Astrocyte of the hippocampus (primary cell): ENCODE measurements at places on chromosomes 11 and 22.

DNA sequence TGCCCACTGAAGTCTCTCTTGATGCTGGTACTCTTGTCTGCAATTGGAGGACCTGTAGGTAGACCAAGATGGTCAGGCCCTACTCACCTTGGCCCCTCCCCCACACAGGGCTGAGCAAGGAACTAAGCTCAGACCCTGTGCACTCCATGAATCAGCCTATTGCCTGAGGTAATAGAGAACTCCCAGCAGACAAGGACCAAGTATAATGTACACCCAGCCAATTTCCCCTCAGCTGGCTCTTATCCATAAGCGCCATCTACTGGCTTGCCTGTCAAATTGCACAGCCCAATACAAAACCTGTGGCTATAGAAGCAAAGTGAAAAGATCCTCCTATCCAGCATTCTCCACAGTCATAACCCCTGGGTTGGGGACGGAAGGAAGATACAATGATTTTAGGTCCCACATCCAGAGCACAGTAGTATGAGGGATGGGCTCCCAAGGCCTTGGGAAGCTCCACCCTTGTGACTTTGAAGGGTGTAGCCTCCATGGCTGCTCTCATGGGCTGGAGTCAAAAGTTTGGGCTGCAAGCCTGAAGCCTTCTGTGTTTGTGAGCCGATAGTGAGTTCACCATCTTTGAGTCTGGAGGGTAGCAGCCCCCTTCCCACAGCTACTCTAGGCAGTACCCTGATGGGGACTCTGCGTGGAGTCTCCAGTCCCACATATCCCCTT, 56.0 kb downstream of the GLYATL2 start:
- DNase-seq: peak; percentile 54

GRCh38 chr22:21628386-21629254, 1.2 kb downstream of the YDJC start:
- DNase-seq: no peak

GRCh38 chr22:19951346-19951745, 9.7 kb upstream of the TXNRD2 start:
- no peak for DNase-seq

DNA sequence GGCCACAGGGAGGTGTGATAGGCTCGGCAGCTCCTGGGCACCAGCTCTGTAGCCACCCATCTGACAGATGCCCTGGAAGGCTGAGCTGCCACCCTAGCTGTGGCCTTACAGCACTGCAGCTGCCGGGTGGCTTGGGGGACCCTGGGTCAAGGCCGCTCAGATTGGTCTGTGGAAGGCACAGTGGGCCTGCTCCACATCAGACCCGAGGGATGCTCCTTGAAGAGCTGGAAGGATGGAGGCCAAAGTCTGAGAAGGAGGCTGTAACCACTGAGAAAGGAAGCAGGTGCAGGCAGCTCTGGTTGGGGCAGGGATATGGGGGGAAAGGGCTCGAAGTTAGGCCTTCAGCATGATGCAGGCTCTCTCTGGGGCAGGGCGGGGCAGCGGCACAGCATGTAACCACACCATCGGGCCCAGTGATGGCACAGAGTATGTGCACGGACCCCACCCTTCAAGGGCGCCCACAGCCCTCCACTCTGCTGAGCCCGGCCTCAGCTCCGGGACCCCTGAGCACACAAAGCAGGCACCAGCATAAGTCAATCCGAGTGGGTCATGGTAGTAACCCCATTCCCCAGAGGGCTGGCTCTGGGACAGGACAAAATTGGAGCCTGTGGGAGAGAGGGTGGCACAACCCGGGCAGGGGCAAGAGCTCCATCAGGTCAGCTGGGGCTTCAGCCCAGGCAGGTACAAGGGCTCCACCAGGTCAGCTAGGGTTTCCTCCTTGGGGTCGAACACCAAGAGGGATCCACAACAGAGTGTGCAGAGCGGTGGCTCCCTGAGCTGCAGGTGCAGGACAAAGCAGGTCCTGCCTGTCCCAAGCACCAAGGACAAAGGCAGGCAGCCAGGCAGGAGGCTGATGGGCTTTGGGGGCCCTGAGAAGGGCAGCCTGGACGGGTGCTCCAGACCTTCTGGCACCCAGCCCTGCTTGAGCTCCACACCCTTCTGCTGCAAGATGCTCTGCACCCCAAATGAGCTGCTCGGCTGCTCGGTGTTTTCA, 1511.1 kb downstream of the BRD1 start:
- no peak for DNase-seq

DNA sequence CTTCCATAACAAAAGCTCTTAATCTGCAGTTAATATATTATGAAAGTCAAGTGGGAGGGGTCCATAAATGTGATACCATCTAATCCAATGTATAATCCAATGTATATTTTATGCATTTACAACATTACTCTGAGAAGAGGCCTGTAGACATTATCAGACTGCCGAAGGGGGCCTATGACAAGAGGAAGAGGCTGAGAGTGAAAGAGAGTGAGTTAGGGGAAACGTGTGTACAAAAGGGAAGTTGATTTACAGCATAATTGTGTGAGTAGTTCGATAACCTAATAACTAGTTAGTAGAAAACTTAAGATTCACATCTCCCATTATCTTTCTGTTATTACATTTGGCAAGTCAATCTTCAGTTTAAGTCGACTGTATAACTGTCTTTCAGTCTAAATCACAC, 86.6 kb downstream of the DDX10 start:
- no peak for DNase-seq

GRCh38 chr11:102115557-102115956, 5.3 kb downstream of the YAP1 start:
- peak; percentile 76 for DNase-seq

DNA sequence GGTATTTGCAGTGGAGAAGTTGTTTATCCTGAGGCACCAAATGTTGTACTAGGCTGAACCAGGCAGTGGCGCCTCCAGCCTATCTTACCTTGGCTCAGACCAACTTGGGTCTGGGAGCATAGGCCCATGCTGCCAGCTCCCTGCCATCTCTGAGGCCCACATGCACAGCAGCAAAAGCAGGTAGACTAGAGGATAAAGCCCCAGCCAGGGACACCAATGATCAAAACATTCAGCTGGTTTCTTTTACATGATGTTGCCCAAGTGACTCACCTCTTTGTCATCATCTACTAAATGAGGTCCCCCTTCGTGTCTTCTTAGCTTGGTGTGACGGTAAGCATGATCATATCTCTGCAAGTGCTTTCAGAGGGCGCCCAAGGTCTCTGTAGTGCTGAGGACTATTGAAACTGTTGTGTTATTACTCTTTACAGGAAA, 112.1 kb upstream of the DRD2 start:
- DNase-seq: peak; percentile 7

- DNase-seq: no peak
Observed at GRCh38 chr11:67111261-67111660, 7.8 kb upstream of the KDM2A start.

- no peak for DNase-seq
Observed at GRCh38 chr11:5226732-5227310, at the start of gene HBB. TSS of gene HBB (minus strand) at chr11:5227071. CDS start at chr11:5227021, 50 bp downstream.

DNA sequence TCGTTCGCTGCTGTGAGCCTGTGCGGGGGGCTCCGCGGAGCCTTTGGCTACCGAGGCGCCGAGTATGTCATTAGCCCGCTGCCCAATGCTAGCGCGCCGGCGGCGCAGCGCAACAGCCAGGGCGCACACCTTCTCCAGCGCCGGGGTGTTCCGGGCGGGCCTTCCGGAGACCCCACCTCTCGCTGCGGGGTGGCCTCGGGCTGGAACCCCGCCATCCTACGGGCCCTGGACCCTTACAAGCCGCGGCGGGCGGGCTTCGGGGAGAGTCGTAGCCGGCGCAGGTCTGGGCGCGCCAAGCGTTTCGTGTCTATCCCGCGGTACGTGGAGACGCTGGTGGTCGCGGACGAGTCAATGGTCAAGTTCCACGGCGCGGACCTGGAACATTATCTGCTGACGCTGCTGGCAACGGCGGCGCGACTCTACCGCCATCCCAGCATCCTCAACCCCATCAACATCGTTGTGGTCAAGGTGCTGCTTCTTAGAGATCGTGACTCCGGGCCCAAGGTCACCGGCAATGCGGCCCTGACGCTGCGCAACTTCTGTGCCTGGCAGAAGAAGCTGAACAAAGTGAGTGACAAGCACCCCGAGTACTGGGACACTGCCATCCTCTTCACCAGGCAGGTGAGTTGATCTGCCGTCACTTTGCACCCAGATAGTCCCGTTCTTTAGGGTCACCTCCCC, 1.0 kb downstream of the ADAMTS15 start:
- peak; percentile 68 for DNase-seq

GRCh38 chr11:19455731-19456130, 215.0 kb upstream of the E2F8 start:
- DNase-seq: no peak
